Epithelial cell of proximal tubule (primary cell): ENCODE measurements at places on chromosomes 7 and 10.

- no peak for DNase-seq
Observed at GRCh38 chr7:43201912-43202311, 89.5 kb downstream of the HECW1 start.

GRCh38 chr7:143315776-143316175 is at the start of gene CLCN1:
Gene CLCN1, plus strand, starts transcription at chr7:143316111. Its CDS starts 102 bp downstream, at chr7:143316213.
- DNase-seq: no peak

DNA sequence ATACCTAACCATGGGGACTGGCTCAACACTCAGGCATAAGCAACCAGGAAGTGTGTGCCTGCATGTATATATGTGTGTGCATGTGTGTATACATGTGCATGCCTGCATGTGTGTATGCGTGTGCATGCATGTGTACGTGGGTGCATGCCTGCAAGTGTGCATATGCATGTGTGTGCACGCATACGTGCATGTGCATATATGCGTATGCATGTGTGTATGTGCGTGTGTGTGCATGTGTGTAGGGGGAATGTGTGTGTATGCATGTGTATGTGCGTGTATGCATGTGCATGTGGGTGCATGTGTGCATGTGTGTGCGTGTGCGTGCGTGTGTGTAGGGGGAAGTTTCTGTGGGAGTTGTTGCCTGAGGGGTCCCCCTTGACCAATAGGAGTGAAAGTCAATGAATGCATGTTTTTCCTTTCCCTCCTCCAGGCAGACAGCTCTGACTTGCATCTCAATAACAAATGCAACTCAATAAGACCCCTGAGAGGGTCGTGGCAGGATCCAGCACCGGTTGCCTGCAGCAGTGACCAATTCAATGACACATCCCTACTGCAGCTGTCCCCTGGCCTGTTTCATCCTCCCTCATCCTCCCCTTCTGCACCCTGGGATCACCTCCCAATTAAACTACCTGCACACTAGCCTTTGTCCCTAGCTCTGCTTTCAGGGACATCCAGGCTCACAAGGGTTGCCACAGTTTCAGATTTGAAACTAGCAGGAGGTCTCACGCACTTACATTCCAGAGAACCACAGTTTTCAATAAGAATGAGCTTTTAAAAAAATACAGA is 27.0 kb upstream of the FZD8 start:
- DNase-seq: no peak

- no peak for DNase-seq
Observed at GRCh38 chr10:130714742-130715467, 578.7 kb downstream of the GLRX3 start.

DNA sequence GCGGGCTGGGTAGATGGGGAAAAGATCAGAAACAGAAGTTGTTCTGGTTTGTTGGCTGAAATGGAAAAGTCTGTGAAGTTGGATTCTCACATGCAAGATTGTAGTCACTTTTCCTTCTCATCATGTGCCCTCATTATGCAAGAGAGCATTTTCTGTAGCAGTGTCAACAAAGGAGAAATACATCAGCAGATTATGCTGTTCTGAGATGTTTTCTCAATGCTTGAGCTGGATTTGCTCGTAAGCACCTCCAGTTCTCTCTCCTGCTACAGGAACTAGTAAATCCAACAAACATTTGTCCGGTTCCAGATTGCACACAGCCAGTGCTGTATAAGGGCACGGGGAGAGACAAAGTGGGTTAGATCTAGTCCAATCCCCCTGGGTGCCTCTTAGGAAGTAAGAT is 90.0 kb downstream of the GATA3 start:
- no peak for DNase-seq

DNA sequence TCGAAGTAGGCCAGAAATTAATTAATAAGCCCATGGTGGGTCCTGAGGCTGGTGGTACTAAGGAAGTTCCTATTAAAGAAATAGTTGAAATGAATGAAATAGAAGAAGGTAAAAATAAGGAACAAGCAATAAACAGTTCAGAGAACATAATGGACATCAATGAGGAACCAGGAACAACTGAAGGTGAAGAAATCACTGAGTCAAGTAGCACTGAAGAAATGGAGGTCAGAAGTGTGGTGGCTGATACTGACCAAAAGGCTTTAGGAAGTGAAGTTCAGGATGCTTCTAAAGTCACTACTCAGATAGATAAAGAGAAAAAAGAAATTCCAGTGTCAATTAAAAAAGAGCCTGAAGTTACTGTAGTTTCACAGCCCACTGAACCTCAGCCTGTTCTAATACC is 36.0 kb downstream of the SLK start:
- DNase-seq: no peak

DNA sequence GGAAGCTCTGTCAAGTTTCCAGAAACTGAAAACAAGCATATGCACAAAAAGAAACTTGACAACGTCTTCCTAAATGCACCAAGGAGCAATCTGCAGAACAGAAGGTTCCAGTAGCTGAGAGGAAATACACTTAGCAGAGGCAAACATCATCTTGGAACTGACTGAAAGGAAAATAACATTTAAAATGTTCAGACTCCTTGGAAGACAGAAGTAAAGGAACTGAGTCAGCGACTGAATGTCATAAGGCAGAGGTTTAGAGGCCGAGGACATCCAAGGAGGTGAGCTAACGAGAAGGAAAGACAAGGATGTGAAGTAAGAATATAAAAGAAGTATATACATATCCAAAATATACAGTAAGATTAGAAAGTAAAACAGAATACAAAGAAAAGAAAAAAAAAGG is 24.1 kb downstream of the SEMA3D start:
- no peak for DNase-seq

- no peak for DNase-seq
Observed at GRCh38 chr7:91570560-91570959, 306.3 kb downstream of the FZD1 start.

- DNase-seq: no peak
Observed at GRCh38 chr10:17576768-17577167, 40.4 kb downstream of the HACD1 start.

DNA sequence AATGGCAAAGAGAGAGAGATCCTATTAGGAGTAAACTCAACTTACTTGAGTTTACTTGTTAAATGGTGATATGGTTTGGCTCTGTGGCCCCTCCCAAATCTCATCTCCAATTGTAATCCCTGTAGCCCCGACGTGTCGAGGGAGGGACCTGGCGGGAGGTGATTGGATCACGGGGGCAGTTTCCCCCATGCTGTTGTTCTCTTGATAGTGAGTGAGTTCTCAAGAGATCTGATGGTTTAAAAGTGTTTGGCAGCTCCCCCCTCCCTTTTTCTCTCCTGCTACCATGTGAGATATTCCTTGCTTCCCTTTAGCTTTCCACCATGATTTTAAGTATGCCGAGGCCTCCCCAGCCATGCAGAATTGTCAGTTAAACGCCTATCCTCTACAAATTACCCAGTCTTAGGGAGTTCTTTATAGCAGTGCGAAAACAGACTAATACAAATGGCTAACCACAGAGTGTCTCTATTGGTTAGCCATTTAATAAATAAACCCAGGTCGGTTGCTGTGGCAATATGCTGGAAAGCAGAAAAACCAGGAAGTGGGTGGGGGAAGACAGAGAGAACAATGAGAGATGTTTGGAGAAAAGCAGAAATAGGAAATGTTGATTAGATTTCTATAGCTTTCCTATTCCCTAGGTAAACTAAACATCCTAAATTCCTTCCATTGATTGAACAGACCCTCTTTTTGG is 3.0 kb upstream of the STMP1 start:
- DNase-seq: no peak

DNA sequence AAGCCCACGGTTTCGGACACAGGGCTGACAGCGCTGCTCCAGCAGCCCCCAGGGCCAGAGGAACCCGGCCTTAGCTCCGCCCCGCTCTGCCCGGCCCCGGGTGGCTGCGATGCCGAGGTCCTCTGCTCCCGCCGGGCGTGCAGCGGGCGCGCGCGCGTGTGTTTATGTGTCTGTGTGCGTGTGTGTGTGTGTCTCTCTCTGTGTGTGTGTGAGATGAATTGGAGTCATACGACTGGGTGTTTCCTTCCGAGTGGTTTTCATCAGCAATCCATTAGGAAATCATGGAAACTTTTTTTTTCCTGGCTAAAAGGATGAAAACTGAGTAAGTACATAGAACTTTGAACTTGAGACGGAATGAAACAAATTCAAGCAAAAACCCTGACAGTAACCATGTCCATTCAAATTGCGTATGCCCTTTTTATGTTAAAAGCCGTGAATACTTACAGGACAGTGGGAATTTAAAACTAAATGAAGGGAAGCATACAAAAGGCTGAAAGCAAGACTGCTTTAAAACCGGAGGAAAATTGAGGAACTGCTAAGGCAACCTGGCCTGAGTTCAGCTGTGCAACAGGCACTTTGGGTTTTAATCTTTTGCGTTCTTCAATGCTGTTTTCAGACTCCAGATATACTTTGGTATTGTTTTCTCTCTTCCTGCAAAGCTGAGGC is at the start of gene CPED1:
CPED1 (plus strand) TSS at position 121 of the 666 bp plus-strand sequence. CDS start 911 bp downstream, outside the sequence.
- DNase-seq: peak; percentile 67

DNA sequence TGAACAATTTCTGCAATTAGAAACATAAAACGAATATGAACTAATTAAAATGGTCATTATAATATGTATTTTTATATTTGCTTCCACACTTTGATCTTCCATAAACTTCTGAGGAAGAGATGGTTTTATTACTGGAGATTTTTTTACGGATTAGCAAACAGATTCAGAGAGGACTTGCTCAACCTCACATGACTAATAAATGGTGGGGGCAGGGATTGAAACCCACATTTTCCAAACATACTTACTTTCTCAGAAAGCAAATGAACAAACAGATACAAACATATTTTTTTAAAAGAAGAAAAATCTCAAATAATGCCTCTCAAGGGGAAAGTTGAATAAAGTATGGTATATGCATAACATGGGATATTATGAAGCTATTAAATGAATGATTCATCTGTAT is 18.3 kb downstream of the ANKMY2 start:
- DNase-seq: no peak

DNA sequence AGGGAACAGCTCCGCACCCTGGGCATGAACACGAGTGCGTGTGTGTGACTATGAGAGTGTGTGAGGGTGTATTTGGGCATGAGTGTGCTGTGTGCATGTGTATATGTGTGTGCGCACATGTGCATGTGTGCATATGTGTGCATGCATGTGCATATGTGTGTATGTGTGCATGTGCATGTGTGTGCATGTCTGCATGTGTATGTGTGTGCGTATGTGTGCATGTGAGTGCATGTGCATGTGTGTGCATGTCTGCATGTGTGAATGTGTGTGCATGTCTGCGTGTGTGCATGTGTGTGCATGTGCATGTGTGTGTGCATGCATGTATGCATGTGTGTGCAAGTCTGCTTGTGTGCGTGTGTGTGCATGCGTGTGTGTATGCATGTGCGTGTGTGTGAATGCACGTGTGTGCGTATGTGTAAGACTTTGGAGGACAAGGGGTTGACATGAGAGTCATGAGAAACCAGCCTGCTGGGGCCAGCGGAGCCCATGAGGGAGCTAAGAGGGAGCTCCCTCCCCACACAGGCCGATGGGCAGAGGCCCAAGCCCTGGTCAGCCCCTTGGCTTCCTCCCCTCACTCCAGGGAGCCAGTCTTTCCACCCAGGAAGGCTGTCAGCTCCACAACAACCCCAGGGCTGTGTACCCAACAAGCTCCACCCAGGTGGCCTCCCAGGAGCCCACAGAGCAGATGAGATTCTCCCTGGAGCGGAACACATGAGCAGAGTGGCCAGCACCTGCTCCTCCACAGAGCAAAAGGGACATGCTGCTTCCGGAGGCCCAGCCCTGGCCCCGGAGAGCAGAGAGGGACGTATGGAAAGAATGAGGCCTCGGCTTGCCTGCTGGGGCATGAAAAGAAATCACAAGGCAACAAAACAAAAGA is 142.5 kb upstream of the PPP2R2D start:
- DNase-seq: no peak

DNA sequence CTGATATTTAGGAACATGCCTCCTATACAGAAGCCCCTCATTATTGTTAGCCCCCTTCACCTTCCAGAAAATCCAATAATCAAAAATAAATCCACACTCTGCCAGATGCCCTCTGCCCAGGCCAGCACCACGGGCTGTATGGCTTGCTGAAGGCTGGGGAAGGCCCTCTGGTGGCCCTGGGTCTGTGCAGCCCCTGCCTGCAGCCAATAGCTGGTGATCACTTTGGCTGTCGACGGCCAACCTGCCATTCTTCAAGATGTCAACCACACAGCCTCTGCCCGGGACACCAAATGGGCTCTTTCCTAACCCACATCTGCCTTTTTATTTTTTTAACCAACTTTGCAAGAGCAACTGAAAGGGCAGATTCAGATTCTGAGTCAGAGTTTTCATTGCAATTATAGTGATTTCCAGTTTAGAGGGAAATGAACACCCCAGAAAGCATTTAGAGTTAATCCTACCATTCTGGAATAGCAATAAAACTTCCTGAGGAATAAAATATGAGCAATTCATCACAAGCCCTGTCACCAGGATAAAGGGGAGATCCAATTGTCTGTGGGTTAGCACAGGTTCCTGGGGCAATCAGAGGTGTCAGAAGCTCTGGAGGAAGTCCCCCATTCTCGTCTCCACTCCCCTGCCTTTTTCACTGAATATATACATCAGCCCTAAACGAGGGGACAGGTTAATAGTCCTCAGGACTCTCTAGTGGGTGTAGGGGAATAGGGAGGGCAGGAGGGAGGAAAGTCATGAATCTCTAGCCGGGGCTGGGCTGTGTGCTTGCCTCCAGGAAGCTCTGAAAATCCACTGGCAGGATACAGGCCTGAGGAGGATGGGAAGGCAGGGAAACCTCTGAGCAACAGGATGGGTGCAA is 211.3 kb downstream of the GRID1 start:
- DNase-seq: no peak

- no peak for DNase-seq
Observed at GRCh38 chr7:133529861-133530260, 277.0 kb downstream of the EXOC4 start.

DNA sequence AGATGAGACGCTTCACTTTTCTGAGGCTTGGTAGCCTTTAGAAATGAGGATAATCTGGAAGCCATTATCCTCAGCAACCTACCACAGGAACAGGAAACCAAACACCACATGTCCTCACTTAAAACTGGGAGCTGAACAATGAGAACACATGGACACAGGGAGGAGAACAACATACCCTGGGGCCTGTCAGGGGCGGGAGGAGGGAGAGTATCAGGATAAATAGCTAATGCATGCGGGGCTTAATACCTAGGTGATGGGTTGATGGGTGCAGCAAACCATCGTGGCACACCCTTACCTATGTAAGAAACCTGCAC is 48.9 kb downstream of the LRGUK start:
- DNase-seq: no peak

GRCh38 chr10:89829887-89830269 is 128.5 kb downstream of the KIF20B start:
- no peak for DNase-seq

GRCh38 chr7:74579800-74580685 is 77.5 kb upstream of the GTF2I start:
- DNase-seq: peak; percentile 39

GRCh38 chr10:32680803-32681557 is 235.0 kb downstream of the CCDC7 start:
- no peak for DNase-seq

- DNase-seq: no peak
Observed at GRCh38 chr7:7486362-7486761, 49.3 kb downstream of the COL28A1 start.

GRCh38 chr7:155252444-155252887 is 45.2 kb upstream of the INSIG1 start:
- DNase-seq: no peak
